ENCODE measurements at places on chromosomes 6 and 20.

- DNase-seq: no peak
Measured at GRCh38 chr20:41167118-41167470, 29.8 kb downstream of the PLCG1 start.

DNA sequence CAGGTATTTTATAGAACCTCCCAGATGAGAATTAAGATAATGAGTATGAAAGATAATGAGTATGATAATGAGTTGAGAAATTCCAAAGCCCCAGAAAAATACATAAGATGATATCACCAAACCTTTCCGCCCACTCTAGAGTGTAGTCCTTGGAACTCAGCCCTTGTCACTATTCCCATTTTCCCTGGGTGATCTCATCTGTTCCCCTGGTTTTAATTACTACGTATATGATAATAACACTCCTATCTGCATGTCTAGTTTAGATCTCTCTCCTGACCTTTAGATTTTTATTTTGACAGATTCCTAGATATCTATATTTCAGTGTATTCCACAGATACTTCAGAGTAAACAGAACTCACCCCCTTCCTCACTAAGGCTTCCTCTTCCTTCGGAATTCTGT lies 51.0 kb upstream of the ASIP start:
- DNase-seq: no peak

DNA sequence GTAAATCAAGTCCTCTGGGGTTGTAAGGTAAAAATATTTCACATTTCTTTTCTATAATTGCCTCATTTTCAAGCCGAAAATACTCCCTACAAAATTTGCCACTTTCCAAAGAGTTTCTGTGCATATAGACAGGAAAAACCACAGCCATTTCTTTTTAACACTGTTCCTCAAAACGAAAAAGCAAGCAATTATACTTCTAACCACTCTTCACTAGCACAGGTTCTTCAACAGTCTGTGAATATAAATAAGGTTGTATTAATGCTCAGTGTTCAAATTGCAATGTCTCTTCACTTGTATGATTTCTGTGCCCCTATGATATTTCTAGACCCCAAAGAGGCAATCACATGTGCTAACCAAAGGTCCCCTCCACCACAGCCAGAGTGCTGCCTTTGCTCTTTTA lies 206.0 kb downstream of the SIM1 start:
- DNase-seq: no peak

DNA sequence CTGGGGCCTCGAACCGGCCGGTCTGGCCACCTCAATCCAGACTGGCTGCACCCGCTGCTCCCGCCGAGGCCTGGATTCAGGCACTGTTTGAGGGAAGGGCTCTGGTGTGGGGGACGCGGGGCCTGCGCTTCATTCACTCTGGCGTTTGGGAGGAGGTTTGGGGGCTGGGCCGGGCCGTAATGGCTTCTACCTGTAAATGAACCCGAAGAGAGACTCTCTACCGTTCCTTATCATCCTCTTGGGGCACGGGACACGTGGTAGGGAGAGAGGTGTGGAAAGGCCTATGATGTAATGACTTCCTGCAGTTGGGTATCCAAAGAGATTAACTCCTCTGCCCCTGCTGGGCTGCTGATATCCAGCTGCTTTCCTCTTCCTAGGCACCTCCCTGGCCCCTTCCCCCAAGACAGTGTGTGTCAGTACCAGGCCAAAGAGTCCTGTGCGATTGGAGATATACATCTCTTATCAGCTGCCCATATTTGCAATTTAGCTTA lies 1.8 kb downstream of the FOXO3 start:
- no peak for DNase-seq

GRCh38 chr6:157339432-157339831 lies 16.1 kb upstream of the TMEM242 start:
- DNase-seq: no peak

- no peak for DNase-seq
Measured at GRCh38 chr20:62117362-62117646, 5.0 kb upstream of the LSM14B start.

GRCh38 chr6:72579865-72580264 lies 42.0 kb upstream of the KCNQ5 start:
- DNase-seq: no peak

GRCh38 chr6:125953502-125953875 lies 3.1 kb upstream of the HINT3 start:
- DNase-seq: no peak

DNA sequence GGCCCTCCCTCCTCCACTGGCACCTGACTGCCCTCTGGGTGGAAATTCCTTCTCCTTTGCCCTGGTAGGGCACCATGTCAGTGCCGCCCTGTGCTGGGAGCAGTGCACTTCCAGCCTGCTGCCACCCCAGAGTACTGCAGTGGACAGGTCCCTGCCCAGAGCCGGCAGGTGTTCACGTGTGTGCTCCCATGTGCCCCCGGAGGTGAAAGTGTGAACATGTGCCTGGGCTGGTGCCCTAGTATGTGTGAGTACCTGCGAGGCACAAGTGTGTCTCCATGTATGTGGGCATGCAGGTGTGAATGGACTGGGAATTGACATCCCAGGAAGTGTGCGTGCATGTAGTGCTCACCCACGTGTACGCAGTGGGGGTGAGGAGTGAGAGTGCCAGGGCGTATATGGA lies 29.4 kb downstream of the SDCBP2 start:
- DNase-seq: no peak

DNA sequence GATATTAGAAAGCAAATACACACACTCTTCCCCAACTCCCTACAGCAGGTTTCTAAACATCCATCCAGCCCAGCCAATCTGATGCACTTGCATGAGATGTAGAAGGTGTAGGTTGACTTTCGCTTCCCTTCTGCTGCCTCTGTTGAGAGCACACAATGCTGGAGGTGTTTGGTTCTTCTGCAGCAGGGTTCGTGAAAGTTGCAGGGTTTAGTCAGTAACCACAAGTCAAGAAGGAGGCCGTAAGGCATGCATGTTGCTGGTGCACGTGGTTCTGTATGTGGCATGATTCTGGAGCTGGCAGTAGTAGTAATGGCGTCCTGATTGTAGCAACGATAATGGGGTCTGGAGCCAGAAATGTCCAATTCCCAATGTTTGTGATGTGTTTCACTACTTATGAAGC lies 53.0 kb downstream of the DEK start:
- no peak for DNase-seq

DNA sequence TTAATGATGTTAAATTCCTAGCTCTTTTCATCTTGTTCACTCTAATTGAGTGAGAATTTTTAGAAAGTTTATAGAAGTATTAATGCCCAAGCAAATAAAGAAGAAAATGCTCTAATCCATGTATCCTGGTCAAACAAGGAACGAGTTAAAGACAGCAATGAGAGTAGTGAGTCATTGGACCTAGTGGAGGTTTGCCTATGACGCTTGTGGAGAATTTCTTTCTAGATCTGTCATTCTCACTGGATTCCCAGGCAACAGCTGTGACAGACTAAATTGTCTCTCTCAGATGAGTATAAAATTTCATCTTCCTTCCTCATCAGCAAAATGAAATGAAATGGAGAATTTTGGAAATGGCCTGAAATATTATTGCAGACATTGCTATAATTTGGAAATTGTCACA lies 127.9 kb downstream of the COL19A1 start:
- DNase-seq: no peak

DNA sequence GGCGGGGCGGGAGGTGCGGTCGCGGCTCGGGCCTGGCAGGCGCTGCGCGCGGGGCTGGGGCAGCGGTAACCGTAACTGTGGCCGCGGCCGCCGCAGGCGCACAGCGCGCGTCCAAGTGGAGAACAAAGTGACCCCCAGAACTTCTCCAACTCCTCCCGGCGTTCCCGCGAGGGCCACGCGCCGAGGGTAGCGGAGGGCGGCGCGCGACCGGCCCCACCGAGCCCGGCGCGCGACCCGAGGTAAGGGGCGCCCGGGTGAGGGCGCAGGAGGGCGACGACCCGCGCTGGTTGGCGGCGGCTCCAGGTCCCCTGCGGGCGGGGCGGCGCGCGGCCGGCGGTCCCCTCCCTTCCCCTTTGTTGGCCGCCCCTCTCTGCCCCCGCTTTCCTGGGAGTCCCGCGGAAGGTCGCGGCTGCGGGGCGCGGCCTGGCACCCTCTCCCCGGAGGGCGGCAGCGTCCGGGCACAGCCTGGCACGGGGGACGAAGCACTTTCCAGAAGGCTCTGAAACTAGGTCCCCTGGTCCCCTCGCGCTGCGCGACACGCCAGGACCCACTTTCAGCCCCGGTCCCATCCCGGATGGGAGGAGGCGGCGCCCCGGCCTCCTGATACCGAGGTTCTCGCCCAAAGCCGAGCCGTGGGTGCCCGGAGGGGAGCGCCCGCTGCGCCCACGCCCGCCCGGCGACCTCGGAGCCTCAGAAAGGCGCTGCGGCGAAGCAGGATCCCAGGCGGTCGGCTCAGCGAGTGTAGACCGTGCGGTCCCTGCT lies at the start of gene TIAM2:
Gene TIAM2, plus strand, starts transcription at position 62 of the 762 bp plus-strand sequence. CDS start 133,909 bp downstream, outside the sequence.
- peak; percentile 19 for DNase-seq

GRCh38 chr20:9051508-9051907 lies 17.4 kb upstream of the PLCB4 start:
- DNase-seq: no peak

GRCh38 chr6:20805021-20805420 lies 270.8 kb downstream of the CDKAL1 start:
- no peak for DNase-seq

GRCh38 chr6:130244728-130245127 lies 22.0 kb upstream of the SAMD3 start:
- no peak for DNase-seq

GRCh38 chr6:112033791-112034615 lies 19.9 kb upstream of the CCN6 start:
- DNase-seq: no peak

DNA sequence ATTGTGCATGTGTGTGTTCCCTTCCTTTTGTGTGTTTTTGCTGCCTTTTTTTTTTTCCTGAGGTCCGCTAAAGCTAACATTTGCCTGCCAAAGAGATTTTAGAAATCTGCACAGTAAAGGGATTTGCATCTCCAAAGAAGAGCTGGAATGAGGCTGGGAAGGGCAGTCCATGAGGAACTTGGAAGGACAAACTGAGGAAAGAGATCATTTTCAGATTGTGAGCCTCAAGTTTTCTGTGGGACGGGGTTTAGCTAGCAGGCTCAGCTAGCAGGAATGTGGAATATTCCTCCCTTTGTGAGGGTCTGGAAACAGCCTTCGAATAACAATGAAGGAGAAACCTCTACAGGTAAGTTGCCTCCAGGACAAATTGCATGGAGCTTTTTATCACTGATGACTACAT lies 3.8 kb downstream of the INSM1 start:
- no peak for DNase-seq

All from stimulated activated CD8-positive, alpha-beta memory T cell treated with anti-CD3 and anti-CD28 coated beads, Interleukin-7, amount 100 ng/mL, for 4 hours (primary cell).